Muscle of leg (tissue), 16 donors: ENCODE measurements at places on chromosomes 7 and 10. TPM values are rescaled to one million over a fixed set of nuclear protein-coding genes. Genes with fewer than 3 reads are reported as not detected.

Gene STEAP1
- 1.5 TPM for polyA plus RNA-seq

Gene TRPV6
- polyA plus RNA-seq = 0.26 TPM

Gene SEMA3A
- 15.6 TPM for polyA plus RNA-seq

Gene HOXA5
- 8.2 TPM for polyA plus RNA-seq

Gene TCAF2
- 11.5 TPM for polyA plus RNA-seq

Gene NKX1-2
- polyA plus RNA-seq = 0.05 TPM

Gene ABCB4
- 1.7 TPM for polyA plus RNA-seq

Gene MGMT
- 13.7 TPM for polyA plus RNA-seq

Gene OPN1SW
- polyA plus RNA-seq = 2.8 TPM

Gene SERPINE1
- polyA plus RNA-seq = 3.7 TPM

Gene IFIT5
- 11.1 TPM for polyA plus RNA-seq

Gene GOT1
- 34.9 TPM for polyA plus RNA-seq

Gene TRIM50
- polyA plus RNA-seq = 0.44 TPM

Gene CLCN1
- polyA plus RNA-seq = 1.1 TPM

Gene DGKB
- polyA plus RNA-seq = 1.0 TPM

Gene NUTM2B
- 1.7 TPM for polyA plus RNA-seq

Gene PDGFA
- polyA plus RNA-seq = 42.9 TPM

Gene MNX1
- 0.25 TPM for polyA plus RNA-seq

Gene GPR37
- polyA plus RNA-seq = 27.7 TPM

Gene CFAP43
- polyA plus RNA-seq = 0.11 TPM

Gene MLXIPL
- 0.68 TPM for polyA plus RNA-seq

Gene WEE2
- polyA plus RNA-seq = 0.44 TPM

Gene TMEM72
- polyA plus RNA-seq = 0.08 TPM

Gene FAM237B
- polyA plus RNA-seq = 0.03 TPM

Gene MMD2
- polyA plus RNA-seq = not detected

Gene EPC1
- 36.7 TPM for polyA plus RNA-seq

Gene TES
- 16.7 TPM for polyA plus RNA-seq

Gene TRIM73
- polyA plus RNA-seq = 6.0 TPM

Gene GIMAP5
- polyA plus RNA-seq = 8.4 TPM

Gene SPDYE3
- 6.2 TPM for polyA plus RNA-seq

Gene INMT
- polyA plus RNA-seq = 18.3 TPM

Gene NEUROG3
- not detected for polyA plus RNA-seq

Gene CLDN4
- 0.31 TPM for polyA plus RNA-seq

Gene AOAH
- polyA plus RNA-seq = 2.4 TPM

Gene BEND7
- 5.7 TPM for polyA plus RNA-seq

Gene ABCB1
- polyA plus RNA-seq = 0.42 TPM

Gene GRID2IP
- polyA plus RNA-seq = 0.17 TPM

Gene ZNF804B
- polyA plus RNA-seq = not detected

Gene SPDYE2B
- polyA plus RNA-seq = 3.3 TPM
